Femur (tissue), 1 donor: ENCODE measurements at places on chromosomes 1 and 21.

DNA sequence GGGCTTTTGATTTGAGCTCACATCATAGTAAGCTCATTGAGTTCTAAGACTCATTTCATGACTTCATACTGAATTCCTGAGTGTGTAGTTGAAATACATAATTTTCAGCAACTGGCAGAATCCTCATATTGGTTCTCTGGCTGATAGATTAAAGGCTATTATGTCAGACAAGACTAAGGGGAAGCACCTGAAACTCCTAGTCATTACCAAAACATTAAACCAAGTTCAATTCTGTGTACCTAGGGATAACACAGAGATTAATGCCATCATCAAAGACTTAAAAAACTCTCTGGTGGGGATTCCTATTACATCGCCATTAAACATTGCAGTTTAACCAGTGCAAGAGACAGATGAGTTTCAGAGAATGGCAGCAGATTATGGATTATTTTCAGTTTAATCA lies 339.1 kb downstream of the PTPRC start:
- DNase-seq, result no peak

DNA sequence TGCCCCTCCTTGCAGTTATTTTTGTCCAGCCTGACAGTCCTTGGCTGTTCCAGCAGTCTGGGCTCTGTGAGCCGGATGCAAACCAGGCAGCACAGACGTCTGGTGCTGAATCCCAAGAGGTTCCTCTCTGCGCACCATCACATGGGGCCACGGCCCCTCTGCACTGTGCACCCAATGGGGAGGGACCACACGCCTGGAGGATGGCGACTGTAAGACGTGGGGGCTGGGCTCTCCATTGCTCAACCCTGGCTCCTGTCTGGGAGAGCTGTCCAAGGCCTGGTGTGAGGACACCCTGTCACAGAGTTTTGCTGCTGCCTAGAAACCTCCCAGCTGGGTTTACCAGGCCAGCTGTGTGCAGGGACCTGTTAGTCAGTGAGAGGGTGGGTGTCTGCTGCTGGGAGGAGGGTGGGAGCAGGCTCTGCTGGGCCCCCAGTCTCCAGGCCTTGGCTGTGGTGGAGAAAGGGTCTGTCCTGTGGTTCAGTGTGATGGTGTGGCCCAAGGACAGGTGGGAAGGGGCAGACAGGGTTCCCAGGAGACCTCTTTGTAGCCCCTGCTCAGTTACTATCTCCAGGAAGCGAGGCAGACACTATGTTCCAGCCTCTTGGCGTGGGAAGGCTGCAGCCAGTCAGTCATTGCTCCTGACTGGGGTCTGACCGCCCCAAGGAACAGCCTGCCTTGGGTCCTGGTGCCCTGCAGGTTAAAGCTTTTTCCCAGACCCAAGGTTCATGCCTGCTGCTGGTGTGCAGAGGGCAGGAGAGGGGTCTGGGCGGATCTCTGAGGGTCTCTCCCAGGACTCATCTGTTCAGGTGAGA lies 13.8 kb downstream of the HEYL start:
- no peak for DNase-seq

GRCh38 chr1:51636764-51637522 lies 20.1 kb downstream of the OSBPL9 start:
- no peak for DNase-seq

- no peak for DNase-seq
Measured at GRCh38 chr1:224617410-224618355, 1.6 kb downstream of the CNIH3 start.

GRCh38 chr1:19585507-19585906 lies 58.6 kb upstream of the NBL1 start:
- no peak for DNase-seq

- peak; percentile 21 for DNase-seq
Measured at GRCh38 chr1:112172294-112172882, 182.9 kb upstream of the KCND3 start.

- peak; percentile 20 for DNase-seq
Measured at GRCh38 chr1:242524571-242525359, at the start of gene PLD5. Gene PLD5 (minus strand): TSS chr1:242524697.

DNA sequence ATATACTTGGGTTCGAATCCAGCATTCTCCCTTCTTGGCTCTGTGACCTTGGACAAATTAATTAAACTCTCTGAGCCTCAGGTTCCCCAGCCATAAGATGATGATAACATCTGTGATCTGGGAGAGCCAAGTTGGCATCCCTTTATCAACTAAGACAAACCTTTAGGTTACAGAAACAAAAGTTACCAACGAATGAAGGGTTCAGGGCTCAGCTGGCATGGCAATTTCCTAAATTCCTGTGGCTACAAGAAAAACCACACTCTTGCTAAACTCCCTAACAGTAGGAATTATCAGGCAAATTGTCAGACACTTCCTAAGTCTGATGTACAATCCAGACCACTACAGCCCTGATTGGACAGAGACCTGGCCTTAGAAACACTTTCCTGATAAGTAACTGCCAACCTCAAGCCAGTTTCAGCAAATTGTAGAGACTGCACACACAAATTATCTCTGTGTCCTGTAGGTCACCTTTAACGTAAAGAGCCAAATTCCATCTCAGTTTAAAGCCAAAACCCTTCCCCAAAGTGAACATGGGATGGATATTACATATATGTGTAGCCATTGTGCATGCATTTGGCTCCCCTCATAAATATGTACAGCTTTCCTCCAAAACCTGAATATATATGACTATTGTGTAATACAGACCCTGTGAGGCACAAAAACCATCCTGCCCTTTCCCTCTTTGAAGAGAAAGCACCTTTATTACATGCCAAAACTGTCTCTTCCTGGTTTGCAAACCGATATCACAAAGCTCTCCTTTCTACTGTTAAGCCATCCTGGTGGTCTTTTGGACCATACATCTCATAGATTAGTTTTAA lies 39.5 kb upstream of the EDARADD start:
- no peak for DNase-seq

DNA sequence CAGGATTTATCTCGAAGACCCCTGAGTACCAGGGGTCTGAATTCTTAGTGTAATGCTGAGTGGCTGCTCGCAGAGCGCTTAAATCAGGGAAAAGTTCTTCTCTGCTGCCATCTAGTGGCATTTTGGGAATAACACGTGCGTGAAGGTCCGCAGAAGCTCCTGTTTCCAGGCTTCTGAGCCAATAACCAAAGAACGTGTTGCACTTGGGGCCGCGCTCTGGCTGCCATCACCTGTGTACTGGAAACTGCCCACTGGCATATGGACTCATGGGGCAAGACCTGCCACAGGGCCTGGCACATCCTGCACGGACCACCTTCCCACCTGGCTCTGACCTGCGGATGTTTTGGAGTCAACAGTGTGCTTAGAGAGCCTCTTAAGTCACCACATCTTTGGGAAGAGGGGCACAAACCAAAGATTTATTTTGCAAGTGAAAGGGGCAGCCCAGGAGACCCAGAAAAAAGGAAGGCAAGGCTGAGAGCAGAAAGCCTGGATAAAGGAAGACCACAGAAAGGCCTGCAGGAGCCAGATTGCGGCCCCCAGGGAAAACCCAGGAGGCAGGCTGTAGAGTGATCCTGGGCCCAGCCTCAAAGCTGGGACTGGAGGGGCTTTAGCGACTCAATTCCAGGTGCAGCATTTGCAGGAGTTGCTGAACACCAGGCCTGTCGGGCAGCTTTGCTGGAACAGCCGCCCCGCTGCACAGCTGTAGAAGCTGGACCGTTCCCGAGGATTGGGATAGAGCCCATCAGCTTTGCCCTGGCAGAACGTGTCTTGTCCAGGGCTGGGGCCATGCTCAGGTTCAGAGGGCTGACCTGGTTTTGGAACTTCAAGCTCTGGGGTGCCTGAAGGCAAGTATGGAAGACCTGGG lies 13.0 kb downstream of the CHIT1 start:
- DNase-seq, result peak; percentile 74

DNA sequence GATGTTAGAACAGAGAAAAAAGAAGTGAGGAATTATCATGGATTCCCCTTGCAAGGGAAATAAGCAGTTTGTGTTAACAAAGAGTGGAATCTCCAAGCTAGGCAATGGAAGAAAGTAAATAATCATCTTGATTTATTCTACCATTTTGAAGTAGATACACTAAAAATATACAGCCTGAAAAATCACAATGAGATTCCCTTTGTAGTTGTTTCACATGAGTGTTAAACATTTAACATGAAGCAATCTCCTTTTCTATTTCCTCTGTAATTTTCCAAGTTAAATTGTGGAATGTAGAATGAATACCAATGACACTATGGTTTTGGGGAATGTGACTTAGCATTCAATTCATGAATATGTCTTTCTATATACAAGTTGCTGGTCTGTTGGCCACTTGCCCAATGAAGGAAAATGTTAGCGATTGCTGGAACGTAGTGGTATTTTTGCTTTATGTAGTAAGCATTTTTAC lies 5.7 kb downstream of the TGFB2 start:
- peak; percentile 46 for DNase-seq

DNA sequence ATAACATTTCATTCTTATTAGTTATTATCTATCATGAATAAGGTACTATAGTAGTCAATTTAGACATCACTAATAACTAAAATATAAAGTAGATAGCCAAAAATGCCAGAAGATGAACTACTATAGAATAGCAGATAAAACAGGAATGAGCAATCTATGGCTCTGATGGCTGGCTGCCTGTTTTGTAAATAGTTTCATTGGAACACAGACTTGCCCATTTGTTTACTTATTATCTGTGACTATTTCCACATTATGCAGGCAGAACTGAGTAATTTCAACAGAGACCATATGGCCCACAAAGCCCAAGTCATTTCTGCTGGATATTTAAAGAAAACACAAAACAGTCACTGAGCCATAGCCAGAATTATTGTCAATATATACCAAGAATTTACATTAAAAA lies 222.1 kb downstream of the COL24A1 start:
- DNase-seq, result no peak

- no peak for DNase-seq
Measured at GRCh38 chr21:26106562-26106961, 64.0 kb downstream of the APP start.

DNA sequence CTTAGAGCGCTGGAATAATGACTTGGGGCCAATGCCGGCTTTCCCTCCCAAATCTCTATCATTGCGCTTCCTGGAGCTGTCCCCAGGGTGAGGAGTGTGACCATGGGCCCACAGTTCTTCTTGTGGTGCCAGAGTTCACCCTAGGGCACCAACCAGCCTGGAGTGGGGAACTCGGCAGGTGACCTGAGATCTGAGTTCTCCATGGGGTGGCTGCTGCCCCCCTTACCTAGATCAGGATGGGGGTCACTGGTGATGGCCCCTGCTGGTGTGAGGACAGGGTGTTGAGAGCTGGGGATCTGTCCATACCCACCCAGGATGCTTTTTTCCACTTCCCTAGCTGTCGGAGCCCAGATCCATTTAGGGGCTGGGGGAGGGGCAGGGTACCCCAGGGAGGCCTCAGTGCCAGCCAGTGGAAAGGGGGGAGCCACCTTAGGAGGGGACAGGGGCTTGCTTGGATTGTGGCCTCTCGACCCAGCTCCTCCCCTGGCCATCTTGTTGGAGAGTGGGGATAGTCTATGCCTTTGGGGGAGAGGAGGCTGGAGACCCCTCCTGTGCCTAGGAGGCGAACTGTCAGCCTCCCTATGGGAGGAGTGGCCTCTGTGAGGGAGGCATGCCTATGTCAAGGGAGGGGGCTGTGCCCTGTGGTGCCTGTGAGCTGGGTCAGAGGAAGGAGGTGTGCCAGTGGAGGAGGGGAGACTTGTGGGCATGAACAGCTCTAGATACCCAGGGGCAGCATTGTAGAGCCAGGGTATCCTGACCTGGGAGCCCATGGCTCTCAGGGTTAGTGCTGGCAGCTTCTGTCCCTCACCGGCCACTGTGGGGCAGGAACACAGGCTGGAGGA lies 1.7 kb downstream of the FOXO6 start:
- peak; percentile 28 for DNase-seq

- no peak for DNase-seq
Measured at GRCh38 chr1:180841415-180841814, 71.3 kb upstream of the KIAA1614 start.

GRCh38 chr1:22169816-22170215 lies 26.9 kb upstream of the WNT4 start:
- DNase-seq, result no peak

DNA sequence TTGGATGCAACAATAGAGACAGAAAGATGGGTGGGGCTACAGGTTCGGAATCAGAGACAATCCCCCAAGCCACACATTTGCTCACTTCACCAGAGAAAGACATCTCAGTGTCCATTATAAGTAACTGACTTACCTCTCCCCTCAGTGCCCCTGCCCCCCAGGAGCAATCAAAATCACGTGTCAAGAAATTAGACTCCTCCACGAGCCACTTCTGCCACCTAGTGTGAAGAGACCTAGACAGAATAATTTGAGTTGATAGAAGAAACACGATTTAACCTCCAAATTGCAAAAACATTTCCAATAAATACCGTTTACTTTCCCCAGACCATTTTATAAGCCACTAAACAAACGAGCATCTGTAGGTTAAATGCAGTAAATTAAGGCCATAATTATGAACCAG lies 123.2 kb downstream of the SLC30A10 start:
- DNase-seq, result no peak

- no peak for DNase-seq
Measured at GRCh38 chr21:35900539-35900938, 159.8 kb downstream of the SETD4 start.

- DNase-seq, result no peak
Measured at GRCh38 chr1:216482620-216483019, 59.4 kb upstream of the USH2A start.

DNA sequence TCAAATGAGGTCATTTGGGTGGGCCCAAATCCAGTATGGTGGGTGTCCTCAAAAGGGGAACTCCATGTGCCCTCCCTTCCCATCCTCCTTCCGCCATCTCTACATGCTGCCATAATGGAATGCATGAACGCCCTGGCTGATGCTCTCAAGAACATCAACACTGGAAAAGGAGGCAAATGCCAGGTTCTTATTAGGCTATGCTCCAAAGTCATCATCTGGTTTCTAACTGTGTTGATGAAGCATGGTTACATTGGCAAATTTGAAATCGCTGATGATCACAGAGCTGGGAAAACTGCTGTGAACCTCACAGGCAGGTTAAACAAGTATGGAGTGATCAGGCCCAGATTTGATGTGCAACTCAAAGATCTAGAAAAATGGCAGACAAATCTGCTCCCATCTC lies 16.6 kb upstream of the TRIM45 start:
- DNase-seq, result no peak

- peak; percentile 71 for DNase-seq
Measured at GRCh38 chr1:44934791-44935190, 51.6 kb downstream of the EIF2B3 start.

DNA sequence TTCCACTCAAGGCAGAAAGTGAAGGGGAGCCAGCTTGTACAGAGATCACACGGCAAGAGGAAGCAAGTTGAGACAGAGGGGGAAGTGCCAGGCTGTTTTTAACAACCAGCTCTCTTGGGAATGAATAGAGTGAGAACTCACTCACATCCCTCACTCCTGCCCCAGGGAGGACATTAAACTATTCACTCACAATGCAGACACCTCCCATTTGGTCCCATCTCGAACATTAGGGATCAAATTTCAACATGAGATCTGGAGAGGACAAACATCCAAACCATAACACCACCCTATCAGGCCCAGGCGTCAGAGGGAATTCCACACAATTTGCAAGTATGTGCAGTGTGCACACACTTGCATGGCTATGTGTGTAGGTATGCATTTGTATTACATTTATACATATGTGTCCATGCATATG lies 62.7 kb downstream of the DMAP1 start:
- no peak for DNase-seq

- DNase-seq, result no peak
Measured at GRCh38 chr1:110426854-110427253, 19.4 kb upstream of the LAMTOR5 start.
